Suprapubic skin (tissue), 4 donors: ENCODE measurements at places on chromosomes 16 and 17. TPM values are rescaled to one million over a fixed set of nuclear protein-coding genes. Genes with fewer than 3 reads are reported as not detected.
A peak's percentile ranks its signal among the peaks of the same experiment; 100 is the strongest.

DNA sequence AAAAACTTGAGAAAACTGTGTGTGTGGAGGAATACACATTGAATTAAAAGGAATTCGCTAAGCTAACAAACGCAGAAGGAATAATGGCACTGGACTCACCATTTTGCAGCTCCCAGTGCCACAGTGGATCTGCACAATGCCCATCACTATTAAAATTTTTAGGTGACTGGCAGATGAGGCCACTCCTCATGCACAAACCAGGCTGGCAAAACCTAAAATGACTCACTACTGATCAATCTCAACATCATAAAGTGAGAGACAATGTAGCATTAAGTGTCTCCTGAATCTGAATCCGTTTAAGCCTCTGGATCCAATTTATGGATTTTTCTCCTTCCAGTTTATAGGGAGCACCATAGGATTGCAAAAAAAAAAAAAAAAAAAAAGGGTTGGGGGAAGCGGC lies 20.6 kb downstream of the MYH10 start:
- DNase-seq, result no peak

DNA sequence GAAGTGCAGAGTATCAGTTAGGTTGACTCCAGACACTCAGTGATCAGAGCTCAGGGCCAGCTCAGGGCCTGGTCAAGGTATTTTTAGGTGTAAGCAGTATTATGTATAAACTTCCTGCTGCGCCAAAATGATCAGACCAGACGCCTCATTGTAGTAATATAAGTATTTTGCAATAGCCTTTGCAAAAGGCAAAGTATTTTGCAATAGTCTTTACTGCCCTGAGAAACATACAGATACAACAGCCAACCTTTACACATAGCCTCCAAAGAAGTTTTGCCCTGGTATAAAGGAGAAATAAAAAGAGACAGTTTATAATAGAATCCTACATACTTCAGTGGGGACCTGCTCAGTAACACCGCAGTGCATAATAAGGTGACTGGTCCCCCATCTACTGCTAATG lies 333.0 kb upstream of the EEF2KMT start:
- DNase-seq, result no peak

DNA sequence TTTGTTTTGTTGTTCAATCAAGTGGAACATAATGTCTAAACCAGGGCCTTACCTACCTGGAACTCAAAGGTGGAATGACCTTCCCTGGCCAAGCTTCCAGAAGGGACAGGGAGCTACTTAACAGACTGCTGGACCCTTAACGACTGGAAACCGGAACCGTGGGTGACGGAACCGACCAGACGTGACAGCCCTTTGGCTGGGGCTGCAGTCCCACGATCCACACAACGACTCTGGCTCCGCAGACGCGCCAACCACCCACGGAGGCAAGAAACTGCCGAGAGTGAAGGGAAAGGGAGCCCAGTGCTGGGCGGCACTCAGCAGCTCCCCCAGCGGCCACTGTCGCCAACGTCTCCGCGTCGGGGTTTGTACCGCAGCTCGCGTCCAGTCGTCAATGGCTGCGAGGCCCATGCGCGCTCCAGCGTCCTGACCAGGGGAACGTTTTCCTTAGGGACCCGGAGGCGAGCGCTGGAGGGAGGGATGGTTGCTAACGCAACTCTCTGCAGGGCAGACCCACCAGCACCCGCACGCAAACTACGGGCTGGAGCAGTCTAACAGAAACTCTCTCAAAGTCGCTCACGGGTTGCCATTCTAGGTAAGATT lies 5.5 kb upstream of the KIF22 start:
- DNase-seq, result peak; percentile 89

CPNE7 gene
- 0.51 TPM for total RNA-seq

DNA sequence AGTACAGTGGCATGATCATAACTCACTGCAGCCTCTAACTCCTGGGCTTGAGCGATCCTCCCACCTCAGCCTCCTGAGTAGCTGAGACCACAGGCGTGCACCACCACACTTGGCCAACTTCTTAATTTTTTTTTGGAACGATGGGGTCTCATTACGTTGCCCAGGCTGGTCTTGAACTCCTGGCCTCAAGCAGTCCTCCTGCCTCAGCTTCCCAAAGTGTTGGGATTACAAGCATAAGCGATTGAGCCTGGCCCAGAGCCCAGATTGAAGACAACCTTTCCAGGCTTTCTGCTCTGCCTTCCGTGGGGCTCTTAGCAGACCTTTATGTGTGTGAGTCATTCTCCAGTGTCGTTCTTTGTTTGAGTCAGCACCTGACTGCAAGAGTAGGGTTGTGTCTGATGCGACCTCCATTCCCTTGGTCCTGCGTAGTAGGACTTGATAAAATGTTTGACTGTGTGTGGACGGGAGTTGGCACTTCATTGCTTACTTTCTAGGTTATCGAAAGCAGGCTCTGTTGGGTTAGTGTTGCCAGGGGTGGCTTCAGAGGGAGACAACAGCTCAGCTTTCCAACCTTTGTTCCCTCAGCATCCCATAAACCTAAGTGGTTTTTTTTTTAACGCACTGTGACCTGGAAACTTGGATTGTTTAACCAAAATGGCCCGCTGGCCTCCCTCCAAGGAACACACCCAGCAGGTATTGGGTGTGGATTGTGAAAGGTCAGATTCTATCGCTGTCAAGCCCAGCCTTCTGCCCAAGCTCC lies 26.4 kb downstream of the EEF2K start:
- DNase-seq, result peak; percentile 78

DNA sequence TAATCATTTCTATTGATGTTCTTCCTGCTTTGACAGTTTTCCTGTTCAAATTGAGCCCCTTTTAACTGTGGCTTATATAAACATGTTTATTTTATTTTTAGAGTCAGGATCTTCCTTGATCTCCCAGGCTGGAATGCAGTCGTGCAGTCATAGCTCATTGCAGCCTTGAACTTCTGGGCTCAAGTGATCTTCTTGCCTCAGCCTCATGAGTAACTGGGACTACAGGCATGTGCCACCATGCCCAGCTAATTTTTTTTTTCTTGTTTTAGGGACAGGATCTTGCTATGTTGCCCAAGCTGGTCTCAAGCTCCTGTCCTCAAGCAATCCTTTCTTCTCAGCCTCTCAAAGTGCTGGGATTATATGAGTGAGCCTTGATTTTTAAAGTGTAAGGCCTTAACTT lies 14.7 kb downstream of the PHKB start:
- DNase-seq, result no peak

- no peak for DNase-seq
Observed at GRCh38 chr17:41792845-41793783, 6.6 kb upstream of the JUP start.

MYH8 gene
- total RNA-seq, result not detected

GRCh38 chr17:27494192-27495091 lies 38.2 kb downstream of the KSR1 start:
- peak; percentile 91 for DNase-seq

DNA sequence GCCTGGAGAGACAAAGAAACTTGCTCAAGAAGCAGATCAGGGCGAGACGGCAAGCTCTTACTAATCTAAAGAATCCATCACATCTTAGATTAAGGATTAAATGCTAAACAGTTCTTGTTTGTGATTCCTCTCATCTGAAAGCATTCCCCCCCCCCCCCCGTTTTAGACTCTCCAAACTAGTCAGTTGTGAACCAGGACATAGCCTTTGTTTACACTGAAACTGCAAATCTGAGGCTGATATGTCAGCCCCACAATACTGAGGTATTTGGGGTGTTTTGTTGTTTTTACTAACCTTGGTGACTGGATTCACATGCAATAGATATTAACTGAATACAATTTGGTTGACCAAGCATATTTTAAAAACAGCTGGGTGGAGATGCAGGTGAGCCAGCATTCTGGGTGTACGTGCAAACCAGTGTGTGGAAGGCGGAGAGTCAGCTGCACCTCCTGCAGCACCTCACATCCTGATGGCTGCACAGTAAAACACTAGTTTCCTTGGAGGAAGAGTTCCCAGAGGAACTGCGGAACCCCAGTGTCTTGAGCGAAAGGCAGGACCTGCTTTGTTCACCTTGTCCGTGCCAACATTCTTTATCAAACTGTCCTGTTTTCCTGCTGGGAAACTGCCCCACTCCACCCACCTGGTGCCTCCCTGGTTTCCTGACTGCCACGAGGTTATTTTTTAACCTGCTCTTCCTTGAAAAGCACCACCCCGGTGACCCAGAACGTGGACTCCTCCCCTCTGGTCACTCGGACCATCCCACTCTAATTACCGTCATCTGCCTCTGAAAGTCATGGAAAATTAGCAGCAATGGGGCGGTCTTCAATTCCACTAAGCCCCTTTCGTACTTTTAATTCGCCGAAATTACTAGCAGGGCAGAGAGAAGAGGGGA lies 1.2 kb upstream of the YPEL2 start:
- peak; percentile 81 for DNase-seq

GRCh38 chr17:47694581-47695428 lies 844 bp downstream of the TBKBP1 start:
- DNase-seq, result no peak

DNA sequence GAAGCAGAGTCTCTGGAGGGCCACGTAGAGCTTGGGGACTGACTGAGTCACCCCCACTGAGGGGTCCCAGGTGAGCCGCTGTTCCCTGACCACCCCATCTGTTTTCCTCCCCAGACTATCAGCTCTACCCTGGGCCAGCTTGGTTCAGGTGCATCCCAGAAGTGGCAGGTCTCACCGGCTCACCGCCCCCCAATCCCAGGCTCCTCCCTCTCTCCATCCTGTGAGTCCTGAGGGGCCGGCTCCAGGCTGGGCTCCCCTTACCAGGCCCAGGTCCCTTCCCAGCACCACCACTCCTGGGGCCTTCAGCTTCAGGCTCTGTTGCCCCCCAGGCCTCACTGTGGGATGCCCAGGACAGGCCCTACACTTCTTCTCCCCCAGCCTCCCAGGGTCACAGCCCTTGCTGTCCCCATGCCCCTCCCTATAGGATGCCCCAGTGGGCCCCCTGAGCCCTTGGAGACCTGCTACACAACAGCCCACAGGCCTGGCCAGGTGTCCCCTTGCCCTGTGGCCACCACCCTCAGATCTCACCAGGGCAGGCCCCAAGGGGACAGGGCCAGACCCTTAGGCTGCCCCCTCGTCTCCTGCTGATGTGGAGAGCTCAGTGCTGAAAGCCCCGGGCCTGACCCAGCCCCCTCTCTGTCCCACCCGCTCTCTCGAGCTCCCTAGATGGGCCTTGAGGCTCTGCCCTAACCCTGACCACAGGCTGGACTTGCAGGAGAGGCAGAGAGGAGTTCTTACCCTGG lies 40.4 kb downstream of the TNFRSF13B start:
- DNase-seq, result peak; percentile 50

DNA sequence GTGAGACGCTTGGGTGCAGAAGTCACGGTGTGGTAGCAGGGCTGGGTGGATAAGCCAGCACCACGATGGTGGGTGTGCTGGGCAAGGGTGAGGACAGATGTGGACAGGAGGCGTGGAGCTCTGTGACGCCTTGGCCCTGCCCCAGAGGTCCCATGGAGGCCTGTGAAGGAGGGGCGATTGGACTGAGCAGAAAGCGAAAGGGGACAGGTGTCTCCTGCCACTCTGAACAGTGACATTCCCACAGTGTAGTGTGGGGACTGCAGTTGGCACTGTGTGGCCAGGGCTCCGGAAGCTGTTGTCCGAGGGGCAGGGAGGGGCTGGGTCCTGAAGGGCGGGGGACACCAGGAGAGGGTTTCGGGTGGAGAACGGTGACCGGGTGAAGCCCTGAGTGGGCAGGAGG lies 7.3 kb downstream of the TBC1D24 start:
- no peak for DNase-seq

SCGB1C2 gene
- total RNA-seq, result not detected

DNA sequence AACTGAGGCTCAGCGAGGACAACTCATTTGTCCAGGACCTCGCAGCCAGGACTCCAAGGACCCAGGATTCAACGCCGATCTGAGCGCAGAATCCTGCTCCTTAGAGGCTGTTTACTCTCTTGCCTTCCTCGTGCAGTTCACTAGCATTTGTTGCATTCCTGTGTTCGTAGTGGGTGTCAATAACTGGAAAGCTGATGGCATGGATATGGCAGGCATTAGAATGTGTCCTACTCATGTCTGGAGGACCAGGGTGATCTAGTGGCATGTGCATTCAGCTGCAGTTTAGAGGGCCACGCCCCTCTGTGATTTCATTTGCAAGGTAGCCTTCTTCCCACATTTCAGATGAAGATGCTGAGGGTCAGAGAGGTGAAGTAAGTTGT lies 510 bp downstream of the CRISPLD2 start:
- DNase-seq, result no peak

DNA sequence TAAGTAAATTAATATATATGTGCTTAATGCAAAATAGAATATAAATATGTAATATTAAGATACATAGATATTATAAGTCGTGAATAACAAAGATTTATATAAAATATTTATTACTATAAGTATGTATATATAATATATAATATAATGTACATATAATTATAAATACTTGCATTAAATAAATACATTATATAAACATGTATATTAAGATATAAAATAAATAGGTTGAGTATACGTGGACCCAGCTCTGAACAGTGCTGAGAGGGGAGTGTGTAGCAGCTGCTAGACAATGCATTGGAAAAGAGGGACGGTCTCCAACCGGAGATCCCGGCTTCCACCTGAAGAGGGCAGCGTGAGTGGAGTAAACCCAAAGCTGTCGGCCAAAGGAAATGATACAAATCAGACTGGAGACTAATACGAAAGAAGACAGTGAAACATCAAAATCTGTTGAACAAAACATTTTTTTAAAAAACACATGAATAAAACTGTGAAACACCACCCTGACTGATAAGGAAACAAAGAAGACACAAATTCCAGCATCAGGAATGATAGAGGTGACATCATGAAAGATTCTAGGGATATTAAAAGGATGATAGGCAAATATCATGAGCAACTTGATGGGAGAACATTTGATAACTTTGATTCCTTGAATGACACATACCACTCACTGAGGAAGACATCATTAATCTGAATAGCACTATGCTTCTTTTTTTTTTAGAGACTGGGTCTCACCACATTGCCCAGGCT lies 125.4 kb upstream of the CHMP6 start:
- no peak for DNase-seq

DNA sequence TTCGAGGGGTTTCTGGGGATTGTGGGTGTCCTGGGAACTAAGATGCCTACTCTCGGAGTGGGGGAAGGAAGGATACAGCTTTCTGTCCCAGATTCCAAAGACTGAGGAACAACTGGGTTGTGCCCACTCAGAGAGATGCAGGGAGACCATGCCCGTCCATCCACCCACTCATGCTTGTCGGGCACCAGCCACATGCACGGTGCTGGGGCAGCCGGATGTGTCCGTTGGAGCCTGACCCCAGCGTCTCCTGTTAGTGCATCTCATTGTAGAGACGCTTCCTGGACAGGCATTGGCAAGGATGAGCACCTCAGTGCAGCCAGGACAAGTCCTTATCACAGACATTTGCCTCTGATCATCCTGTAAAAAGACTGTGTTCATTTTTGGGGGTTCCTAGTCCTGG lies 58.1 kb downstream of the METRNL start:
- peak; percentile 61 for DNase-seq

DNA sequence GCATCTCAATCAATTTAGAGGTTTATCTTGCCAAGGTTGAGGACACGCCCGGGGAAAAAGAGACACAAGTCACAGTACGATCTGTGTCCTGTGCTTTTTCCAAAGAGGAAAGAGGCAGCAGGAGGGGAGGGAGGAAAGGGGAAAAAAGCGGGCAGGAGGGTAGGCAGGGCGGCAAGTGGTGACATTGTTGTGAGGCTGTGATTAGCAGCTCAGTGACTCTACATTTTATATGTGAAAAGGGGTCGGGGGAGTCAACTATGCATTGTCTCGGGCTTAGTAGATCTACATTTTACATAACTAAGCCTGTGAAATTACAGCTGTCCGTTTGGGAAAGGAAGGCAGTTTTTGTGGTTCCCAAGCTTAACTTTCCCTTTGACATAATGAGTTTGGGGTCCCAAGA lies 22.2 kb upstream of the RIPOR1 start:
- no peak for DNase-seq

GRCh38 chr16:55849536-55849935 lies 16.6 kb upstream of the CES1 start:
- DNase-seq, result no peak

MYH1 gene
- total RNA-seq, result not detected
